ENCODE measurements at places on chromosomes 7 and 10.

DNA sequence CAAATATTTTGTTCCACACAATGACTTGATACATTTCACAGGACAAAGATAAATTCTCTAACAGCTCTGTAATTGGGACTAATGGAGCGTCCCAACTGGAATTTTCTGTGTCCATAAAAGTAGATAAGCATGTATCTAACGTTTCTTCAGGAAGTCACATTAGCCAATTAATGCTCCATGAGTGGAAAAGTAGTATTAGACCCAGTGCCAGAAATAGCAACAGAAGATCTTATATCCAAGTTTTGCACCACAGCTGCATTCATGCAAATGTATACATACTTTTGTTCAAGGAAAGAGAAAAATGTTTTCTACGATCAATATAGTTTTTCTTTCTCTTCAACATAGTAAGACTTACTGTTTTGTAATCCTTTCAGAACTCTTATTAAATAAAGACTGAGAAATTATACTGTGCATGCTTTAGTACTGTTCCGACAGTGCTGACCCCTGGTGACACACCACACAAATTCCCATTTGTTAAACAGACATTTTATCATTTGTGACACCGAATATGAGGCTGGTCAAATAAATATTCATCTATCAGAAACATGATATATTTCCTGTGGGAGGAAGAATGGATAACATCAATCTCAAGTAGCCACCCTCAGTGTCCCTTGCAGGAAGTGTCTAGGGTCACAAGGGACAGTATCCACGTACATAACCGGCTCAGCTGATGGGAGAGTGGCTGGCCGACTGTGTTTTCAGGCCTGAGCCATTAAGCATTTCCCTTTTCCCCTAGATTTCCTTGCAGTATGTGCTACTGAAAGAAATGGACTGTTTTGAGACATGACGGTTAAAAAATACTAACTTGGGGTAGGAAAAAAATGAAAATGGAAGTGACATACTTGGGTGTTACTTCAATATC is 102.1 kb upstream of the RSU1 start:
- no peak for DNase-seq

DNA sequence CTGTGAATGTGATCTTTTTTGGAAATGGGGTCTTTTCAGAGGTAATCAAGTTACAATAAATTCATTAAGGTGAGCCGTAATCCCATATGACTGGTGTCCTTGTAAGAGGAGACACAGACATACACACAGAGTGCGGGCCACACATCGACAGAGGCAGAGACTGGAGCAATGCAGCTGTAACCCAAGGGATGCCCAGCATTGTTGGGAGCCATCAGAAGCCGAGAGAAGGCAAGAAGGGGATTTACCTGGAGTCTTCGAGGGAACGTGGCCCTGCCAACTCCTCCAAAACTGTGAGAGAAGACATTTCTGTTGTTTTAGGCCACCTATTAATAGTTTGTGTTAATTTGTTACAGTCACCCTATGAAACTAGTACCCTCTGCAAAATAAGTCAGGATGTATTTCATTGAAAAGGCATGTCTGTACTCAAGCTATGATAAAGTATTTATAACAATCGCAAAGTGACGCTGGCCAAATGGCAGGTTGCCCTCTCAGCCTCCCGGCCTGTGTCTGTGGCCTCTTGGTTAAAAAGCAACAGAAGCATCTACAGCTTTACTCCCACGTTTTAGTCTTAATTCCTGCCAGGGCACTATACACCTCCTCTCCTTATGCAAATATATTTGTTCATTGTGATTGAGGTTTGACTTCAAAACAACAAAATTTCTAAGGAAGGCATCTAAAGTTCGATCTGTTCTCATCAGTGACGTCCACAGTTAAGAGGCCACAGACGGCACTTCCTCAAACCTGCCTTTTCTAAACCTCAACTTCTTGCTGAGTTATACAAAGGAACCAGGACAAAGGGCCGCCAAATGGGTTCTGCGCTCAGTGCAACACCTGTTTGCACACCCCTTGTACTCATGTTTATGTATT is 46.8 kb downstream of the HIPK2 start:
- DNase-seq: no peak

- no peak for DNase-seq
Measured at GRCh38 chr7:130901209-130901783, 167.3 kb upstream of the KLF14 start.

GRCh38 chr10:115951242-115951641 is 321.8 kb downstream of the GFRA1 start:
- DNase-seq: no peak

GRCh38 chr10:96172666-96173065 is 42.6 kb downstream of the ZNF518A start:
- no peak for DNase-seq

DNA sequence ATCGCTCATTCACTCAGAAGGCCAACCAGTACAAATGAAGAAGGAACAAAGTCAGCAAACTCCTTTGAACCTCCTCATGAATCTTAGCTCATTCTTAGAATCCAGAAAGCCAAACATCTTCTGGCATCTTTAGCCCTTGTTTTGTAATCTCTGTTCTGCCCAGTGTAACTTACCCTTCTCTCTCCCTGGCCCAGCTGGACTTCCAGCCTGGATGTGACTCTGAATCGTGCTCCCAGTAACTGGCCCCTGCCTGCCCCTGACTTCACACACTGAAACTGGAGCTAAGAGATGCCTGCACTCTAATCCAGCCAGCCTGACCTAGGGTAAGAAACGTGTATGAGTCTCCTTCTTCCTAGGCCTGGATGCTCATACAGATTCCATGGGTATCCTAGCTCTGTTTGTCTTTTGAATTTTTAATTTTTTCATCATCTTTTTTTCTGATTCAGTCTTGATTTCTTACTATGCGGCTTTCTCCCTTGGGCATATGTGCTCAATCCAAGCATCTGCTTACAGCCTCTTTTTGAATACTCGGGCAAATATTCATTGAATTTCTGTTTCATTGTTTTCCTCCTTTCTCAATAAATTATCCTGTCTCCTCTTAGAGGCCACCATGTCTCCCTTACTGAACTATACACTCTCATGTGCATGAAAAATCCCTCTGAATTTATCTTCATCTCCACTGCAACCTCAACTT is 845.6 kb upstream of the AUTS2 start:
- no peak for DNase-seq

DNA sequence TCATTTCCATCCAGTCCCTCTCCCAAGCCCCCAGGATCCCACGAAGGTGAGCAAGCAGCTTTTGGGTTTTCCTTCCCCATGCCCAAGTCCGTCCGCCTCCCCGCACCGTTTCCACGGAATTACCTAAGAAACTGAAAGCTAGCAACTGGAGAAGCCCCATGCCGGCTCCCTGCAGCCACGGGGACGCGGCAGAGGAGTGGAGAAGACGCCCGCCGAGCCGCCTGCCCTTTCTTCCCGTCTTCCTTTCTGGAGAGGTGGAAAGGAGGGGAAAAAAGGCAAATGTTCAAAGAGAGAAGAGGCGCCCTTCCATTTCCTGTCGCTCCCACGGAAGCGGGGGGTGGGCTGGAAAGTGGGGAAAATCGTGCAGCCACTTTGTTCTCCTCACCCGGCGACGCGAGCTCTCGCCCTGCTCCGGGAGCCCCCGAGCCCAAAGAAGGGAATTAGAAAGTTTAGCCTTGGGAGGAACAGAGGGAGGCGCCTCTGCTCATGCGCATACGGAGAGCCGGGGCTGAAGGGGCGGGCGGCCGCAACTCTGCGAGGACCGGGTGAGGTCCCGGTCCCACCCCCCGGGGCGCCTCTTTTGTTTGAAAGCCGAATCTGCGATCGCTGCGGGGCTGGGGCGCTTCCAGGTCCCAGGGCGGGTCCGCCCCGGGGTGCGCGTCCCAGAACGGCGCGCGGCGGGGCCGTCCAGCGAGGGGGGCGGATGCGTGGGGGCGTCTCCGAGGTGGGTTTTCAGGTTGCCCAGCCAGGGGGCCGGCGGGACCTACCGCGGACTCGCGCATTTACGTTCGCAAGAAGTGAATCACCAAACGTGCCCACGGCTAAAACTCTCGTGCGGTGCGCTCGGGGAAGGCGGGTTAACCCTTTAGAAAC is at the start of gene LAMB1:
Gene LAMB1, minus strand, starts transcription at position 436 of the 873 bp plus-strand sequence. Its CDS starts 276 bp downstream, at position 160.
- DNase-seq: peak; percentile 73

DNA sequence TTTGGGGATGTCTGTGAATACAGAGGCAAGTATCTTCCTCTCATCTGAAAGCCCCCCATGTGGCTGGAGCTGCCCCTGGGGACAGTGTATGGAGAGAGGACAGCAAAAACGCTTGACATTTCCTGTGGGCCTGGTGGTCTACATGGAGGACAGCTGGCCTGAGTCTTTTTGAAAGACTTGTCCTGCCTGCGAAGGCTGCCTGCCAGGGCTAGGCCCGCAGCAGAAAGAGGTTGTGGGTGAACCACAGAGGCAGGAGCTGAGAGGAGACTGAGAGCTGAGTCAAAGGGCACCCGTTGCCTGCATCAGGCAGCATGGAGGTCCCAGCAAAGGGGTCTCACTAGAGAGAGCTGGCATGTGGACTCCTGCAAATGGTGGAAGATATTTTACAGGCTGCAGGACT is 66.4 kb downstream of the KAT6B start:
- no peak for DNase-seq

- peak; percentile 4 for DNase-seq
Measured at GRCh38 chr10:66214721-66215404, 711.0 kb upstream of the LRRTM3 start.

GRCh38 chr7:35551321-35552081 is 143.4 kb downstream of the HERPUD2 start:
- no peak for DNase-seq

DNA sequence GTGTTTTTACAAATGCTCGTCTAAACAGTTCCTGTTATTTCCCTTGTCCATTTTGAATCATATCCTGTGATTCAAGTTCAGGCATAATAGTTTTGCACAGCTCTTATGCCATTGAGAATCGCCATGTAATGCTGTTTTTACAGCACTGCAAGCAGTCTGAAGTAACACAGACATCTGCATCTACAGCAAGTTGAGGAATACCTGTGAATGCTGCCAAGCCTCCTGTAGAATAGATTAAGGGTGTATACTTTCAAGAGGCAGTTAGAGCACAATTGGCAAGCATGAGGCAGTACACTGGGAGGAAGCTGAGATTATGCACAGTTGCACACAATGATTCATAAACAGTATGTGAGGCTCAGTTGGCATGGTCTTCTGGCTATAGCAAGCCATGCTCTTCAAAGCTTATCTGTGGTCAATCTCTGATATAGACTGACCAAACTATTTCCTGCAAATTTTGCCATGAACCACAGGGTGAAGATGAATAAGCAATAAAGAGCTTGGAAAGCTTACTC is 121.9 kb upstream of the AKR1E2 start:
- DNase-seq: no peak
